Adipocyte (in vitro differentiated cells): ENCODE measurements at places on chromosomes 4 and X.
A peak's percentile ranks its signal among the peaks of the same experiment; 100 is the strongest.

GRCh38 chrX:83510510-83511062, 2.5 kb downstream of the POU3F4 start:
- DNase-seq = no peak

DNA sequence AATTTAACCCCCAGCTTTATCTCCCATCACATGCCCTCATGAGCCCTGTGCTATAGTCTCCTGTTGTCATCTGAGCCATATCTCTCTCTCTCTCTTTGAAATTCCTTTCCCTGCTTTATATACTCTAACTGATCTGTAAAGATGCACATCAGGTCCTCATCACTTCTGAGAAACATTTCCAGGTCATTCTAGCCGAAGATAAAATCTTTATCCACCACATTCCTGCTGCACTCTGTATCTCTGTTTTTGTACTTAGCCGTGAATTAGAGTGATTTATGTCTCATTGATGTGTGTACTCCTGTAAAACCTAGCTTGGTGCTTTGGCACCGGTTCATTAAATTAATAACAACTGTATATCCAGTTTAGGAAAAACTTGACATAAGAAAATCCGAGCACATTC, 113.2 kb downstream of the AFF2 start:
- no peak for DNase-seq

- peak; percentile 28 for DNase-seq
These were observed 3.6 kb upstream of the SLAIN2 start for GRCh38 chr4:48337731-48338130.

DNA sequence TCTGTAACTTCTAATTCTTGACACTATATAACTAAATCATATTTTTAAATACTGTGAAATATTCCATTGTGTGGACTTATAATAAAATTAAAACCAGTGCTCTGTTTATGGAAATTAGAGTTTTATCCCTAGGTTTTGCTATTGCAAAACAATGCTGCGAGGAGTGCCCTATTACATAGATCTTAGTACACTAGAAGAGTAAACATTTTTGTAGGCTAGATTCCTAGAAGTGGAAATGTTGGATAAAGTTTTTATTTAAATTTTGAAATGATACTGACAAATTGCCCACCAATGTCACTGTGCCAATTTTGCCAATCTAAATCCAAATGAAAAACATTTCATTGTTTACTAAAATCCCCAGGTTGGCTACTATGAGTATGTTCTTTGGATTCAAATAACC, 99.7 kb downstream of the IL1RAPL2 start:
- no peak for DNase-seq

DNA sequence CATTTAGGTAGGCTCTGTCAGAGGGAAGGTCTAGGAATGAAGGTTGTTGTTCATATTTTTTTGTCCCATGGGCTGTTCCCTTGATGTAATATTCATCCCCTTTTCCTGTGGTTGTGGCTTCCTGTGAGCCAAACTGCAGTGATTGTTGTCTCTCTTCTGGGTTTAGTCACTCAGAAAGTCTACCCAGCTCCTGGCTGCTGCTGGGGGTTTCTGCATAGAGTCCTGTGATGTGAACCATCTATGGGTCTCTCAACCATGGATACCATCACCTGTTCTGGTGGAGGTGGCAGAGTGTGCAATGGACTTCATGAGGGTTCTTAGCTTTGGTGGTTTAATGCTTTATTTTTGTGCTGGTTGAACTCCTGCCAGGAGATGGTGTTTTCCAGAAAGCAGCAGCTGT, 122.8 kb downstream of the ZC4H2 start:
- DNase-seq = no peak

DNA sequence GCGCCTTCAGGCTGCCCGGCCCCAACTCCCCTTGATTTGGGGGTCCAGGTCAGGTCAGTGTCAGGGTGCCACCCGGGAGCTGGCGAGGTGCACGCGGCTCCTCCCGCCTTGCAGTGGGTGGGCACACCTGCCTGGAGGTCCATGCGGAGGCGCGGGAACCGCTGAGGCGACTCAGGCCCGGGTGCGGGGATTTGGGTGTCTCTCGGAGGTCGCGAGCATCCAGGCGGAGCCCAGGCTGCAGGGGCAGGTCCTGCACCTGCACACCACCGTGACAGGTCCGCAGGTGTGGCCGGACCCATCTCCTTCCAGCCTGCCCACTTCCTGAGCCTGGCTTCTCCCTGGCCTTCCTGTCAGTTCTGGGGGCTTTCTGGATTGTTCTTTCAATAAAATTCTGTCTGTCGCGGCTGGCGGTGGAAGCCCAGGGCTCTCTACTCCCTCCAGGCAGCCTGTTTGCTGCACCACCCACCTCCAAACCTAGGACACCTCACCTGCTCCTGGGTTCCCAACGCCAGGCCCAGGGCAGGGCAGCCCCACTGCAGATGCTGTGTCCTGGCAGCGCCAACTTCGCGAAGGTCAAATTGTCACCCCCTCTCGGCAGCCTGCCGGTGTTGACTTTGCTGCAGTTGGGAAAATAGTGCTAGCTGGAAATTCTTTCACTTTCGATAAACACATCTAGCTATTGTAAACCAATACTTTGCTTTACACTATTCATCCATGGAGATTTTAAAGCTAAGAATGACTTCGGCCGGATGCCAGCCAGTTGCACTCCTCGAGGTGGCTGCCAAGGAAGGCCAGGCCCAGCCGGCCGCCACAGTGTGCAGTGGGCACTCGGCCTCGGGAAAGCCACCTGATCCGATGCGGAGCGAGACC, 35.9 kb downstream of the FGFRL1 start:
- DNase-seq = no peak

DNA sequence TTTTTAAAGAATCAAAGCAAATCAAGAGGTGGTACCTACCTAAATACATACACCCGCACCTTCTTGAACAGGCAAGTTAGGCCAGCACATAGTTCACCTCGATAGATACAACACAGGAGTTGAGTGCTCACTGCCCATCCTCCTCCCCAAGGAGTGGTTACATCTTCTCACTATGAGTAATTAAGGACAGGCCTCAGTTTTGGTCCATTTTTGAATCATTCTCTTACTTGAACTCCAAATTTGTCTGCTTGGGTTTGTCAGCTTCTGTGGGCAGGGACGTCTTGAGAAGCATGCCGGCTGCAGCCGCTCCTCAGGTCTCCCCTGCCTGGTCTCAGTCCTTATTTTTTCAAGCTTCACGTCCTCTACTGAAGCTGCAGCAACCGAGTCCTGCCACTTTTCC, 190.6 kb upstream of the RBPJ start:
- no peak for DNase-seq

DNA sequence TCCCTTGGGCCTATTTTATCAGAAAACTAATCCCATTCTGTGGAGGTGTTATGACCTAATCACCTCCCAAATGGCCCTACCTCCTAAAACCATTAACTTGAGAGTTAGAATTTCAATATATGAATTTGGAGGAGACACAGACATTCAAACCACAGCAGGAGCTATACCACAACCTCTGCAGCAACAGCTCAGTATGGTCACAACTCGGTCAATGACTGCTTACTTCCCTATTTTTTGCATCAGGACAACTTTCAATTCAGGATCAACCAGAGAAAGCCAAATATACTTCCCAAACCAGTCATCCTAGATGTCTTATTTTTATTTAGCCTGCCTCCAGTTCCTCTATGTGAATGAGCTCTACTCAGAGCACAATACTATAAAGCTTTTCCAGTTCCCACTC, 11.3 kb upstream of the SMARCA5 start:
- no peak for DNase-seq

- DNase-seq = no peak
These were observed 265.3 kb upstream of the GK2 start for GRCh38 chr4:79673377-79673776.

DNA sequence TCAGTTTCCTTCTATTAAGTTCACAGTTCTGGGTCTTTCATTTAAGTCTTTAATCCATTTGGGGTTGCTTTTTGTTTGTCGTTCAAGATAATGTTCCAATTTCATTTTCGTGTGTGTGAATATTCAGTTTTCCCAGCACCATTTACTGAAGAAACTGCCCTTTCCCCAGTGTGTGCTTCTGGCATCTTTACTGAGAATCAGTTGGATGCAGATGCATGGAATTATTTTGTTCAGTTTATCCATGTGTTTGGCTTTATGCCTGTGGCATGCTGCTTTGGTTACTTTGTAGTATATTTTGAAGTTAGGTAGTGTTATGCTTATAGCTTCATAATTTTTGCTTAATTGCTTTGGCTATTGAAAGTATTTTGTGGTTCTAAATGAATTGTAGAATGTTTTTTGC, 163.8 kb upstream of the HDX start:
- DNase-seq = no peak

DNA sequence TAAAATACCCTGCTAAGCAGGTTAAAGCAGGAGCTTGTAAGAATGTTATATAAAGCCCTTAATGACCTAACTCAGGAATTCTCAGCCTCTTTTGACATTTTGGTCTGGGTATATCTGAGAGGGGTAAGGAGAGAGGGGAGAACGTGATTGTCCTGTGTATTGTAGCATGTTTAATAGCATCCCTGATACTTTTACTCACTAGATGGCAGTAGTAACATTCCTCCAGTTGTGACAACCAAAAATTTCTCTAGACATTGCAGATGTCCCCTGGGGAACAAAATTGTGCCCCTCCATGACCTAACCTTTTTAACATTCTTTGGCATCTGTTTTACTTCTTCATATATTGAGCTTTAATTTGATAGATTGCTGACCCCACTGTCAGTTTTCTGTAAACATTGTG, 17.9 kb downstream of the SMARCA5 start:
- DNase-seq = peak; percentile 57

- no peak for DNase-seq
These were observed 999.9 kb downstream of the GLUD2 start for GRCh38 chrX:122047261-122047660.

- no peak for DNase-seq
These were observed 27.4 kb downstream of the GK start for GRCh38 chrX:30680618-30681017.

GRCh38 chr4:122480655-122481487, 24.3 kb upstream of the IL2 start:
- no peak for DNase-seq

DNA sequence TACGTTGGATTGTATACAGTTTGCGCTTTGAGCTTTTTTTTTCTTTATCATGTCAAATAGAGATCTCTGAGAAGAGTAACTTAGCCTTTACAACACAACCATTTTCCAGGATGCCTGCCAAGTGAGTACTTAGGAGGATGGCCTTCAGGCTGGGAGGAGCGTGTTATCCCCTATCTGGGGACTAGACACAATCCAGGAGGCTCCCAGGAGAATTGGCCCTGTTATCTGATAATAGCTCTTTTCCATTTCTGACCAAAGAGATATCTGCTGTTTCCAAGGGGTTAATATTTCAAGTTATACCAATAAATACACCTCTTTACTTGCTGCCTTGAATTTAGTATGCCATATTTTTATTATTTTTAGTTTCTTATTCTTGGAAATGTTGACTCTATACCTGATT, 169.5 kb upstream of the SMARCAD1 start:
- DNase-seq = no peak

DNA sequence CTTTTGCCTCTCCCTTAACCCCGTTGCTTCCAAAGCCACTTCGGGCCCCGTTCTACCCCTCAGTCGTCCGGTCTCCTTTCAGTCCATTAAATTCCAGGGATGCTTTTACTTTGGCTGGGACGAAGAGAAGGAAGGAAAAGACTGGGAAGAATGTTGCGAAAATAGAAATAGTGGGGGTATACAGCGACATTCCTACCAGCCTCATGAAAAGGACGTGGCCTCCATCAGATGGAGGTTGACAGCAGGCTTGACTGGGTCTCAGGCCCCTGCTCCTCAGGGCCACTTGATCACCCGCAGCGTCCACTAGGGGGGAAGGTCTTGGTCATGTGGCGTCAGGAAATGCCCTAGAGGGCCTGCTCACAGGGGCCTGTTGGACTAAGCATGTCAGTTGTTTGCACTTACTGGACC, 657 bp upstream of the ANKRD50 start:
- peak; percentile 80 for DNase-seq

- peak; percentile 26 for DNase-seq
These were observed 39.3 kb upstream of the IQSEC2 start for GRCh38 chrX:53320543-53321229.

DNA sequence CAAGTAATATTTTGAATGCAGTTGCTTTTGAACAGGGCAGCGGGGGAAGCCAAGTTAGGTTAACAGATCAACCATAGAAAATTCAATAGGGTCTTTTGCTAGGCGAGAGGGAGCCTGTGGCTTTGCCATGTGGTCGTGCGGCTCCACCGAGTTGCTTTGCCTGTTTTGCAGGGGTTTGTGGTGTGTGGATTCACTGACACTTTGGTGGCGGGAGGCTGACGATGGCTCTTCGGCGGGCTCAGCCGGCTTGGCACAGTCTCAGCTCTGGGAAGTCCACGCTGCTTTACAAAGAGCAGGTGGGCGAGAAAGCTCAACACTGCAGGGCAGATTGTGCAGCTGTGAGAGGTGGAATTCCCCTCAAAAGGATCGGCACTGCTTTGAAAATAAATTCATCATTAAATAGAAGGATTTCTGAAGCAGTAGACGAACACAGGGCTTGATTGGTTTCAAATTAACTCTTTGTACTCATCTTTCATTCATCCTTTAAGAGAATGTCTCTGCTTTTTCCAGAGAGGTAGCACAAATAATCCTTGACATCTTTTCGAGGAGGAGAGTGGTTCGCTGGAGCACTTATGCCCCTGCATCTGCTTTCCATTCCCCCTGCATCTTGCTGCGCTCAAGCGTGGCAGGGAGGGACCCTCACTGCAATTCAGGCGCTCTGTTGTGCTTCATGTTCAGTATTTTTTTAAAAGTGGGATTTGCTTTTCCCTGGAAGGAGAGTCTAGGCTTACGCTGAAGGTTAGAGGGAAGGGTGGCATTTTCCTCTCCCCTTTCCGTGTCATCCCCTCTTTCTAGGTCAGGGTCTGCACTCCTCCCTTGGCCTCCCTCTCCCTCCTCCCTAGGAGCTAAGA, 201.8 kb upstream of the LEF1 start:
- DNase-seq = no peak

DNA sequence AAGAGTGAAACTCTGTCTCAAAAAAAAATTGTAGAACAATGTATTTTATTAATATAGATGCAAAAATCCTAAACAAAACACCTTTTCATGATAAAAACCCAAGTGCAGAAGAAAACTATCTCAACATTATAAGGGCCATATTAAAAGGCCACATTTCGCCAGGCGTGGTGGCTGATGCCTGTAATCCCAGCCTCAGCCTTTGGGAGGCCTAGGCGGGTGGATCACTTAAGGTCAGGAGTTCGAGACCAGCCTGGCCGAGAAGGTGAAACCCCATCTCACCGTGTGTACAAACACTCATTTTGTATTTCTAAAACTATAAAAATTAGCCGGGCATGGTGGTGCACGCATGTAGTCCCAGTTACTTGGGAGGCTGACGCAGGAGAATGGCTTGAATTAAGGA, 9.9 kb upstream of the FAM193A start:
- DNase-seq = no peak
